ENCODE measurements at places on chromosomes 2 and 18. TPM values are rescaled to one million over a fixed set of nuclear protein-coding genes. Genes with fewer than 3 reads are reported as not detected.

- no peak for DNase-seq
- peaks cover 8% of the 10 kb centered on the region for H3K36me3 ChIP-seq
- peaks cover 26% of the 10 kb centered on the region for H3K4me1 ChIP-seq
- H3K4me3 ChIP-seq, result no peak overlapping the region
Observed at GRCh38 chr2:46041434-46041833, 255.8 kb upstream of the EPAS1 start.

- peaks cover 16% of the 10 kb centered on the region for H3K27me3 ChIP-seq
- DNase-seq, result no peak
- peak overlapping the region; percentile 61 for H3K4me3 ChIP-seq
- peaks cover 45% of the 10 kb centered on the region for H3K4me1 ChIP-seq
Observed at GRCh38 chr18:48137374-48138081, 207.1 kb upstream of the SMAD2 start.

- peaks cover 28% of the 10 kb centered on the region for H3K27me3 ChIP-seq
- peaks cover 12% of the 10 kb centered on the region for H3K4me1 ChIP-seq
- H3K27ac ChIP-seq, result no peak overlapping the region
Observed at GRCh38 chr18:79856119-79857007, 58.6 kb downstream of the KCNG2 start.

DNA sequence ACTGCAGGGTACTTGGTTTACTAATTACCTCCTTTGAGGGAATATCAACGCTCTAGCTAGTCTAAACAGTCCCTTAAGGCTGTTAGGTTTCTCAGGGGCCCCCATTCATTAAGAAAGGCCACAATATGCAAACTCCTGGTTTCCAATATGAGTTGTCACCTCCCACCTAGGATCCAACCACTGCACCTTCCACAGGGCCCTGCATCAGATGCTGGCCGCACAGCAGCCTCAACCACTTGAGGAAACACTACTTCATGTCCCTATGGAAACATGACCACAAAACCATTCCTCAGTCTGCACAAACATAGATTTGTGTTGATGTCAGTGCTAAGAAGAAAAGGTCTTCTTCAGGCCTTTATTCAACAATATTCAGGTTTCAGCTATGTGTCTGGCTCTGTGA lies 40.9 kb downstream of the STAT4 start:
- no peak overlapping the region for H3K4me3 ChIP-seq
- no peaks in the 10 kb centered on the region for H3K27me3 ChIP-seq
- DNase-seq, result no peak
- peaks cover 16% of the 10 kb centered on the region for H3K4me1 ChIP-seq
- H3K36me3 ChIP-seq, result no peaks in the 10 kb centered on the region
- peak overlapping the region; percentile 75 for H3K27ac ChIP-seq

DNA sequence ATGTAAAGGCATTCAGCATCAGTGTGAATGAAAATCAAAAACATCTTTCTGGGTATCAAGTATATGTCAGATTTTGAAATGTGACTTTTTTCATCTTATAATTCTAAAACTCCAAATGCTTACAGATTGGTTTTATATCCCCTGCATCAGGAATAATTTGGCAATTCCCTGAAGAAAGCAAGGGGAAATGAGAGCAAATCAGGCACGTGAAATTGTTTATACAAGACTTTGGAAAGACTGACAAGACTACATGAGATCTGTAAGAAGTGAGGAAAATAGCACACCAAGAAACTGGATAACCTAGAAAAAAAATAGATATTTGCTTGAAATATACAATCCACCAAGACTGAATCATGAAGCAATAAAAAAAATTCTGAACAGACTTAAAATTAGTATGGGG lies 13.8 kb downstream of the COL6A3 start:
- peaks cover 39% of the 10 kb centered on the region for H3K4me1 ChIP-seq
- DNase-seq, result no peak
- no peak overlapping the region for H3K4me3 ChIP-seq
- H3K27me3 ChIP-seq, result no peaks in the 10 kb centered on the region
- H3K27ac ChIP-seq, result no peak overlapping the region

- H3K27ac ChIP-seq, result no peak overlapping the region
- no peaks in the 10 kb centered on the region for H3K36me3 ChIP-seq
- H3K4me3 ChIP-seq, result no peak overlapping the region
Observed at GRCh38 chr2:118554616-118555015, 292.8 kb downstream of the EN1 start.

- no peak overlapping the region for H3K4me3 ChIP-seq
- H3K27me3 ChIP-seq, result peaks cover 13% of the 10 kb centered on the region
- no peak overlapping the region for H3K27ac ChIP-seq
- no peaks in the 10 kb centered on the region for H3K4me1 ChIP-seq
Observed at GRCh38 chr2:102368461-102369109, 13.0 kb downstream of the IL18R1 start.

GRCh38 chr18:60189856-60190255 lies 182.7 kb downstream of the MC4R start:
- no peaks in the 10 kb centered on the region for H3K36me3 ChIP-seq
- peaks cover 21% of the 10 kb centered on the region for H3K27me3 ChIP-seq
- H3K4me3 ChIP-seq, result no peak overlapping the region
- no peak for DNase-seq

GRCh38 chr2:46469116-46469515 lies 10.2 kb upstream of the TMEM247 start:
- H3K36me3 ChIP-seq, result peaks cover 1% of the 10 kb centered on the region
- peaks cover 2% of the 10 kb centered on the region for H3K4me1 ChIP-seq
- no peak for DNase-seq

DNA sequence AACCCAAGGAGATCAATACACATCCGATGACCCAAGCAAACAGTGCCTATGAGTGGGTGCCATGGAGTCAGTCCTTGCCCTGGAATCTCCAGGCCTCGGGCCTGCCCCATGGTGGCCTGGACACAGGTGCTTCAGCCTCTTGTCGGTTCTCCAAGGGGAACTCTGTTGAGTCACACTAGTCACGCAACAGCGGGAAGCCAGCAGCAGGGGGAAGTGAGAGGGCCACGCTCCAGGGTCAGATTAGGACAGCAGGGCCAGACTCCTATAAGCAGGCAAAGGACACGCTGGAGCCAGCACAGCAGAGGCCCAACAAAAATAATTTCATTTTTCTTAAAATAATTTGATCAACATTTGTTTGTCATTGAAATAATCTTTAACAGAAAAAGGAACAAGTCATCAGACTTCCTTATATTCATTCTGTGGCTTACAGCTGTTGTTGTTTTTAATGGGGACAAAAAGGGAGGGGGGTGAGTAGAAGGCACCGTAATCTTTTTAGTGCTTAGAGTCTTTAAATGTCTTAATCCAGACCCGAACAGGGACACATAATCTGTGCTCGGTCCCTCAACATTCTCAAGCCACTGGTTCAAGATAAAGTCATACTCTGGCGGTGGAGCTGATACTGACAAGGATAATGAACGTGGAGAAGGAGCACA lies 16.4 kb upstream of the ARMC9 start:
- H3K36me3 ChIP-seq, result peaks cover 2% of the 10 kb centered on the region
- no peak for DNase-seq
- H3K4me1 ChIP-seq, result peaks cover 46% of the 10 kb centered on the region
- peak overlapping the region; percentile 69 for H3K27ac ChIP-seq
- H3K27me3 ChIP-seq, result no peaks in the 10 kb centered on the region

- no peak overlapping the region for H3K4me3 ChIP-seq
- no peak overlapping the region for H3K27ac ChIP-seq
- no peak for DNase-seq
- no peaks in the 10 kb centered on the region for H3K36me3 ChIP-seq
Observed at GRCh38 chr18:74529811-74530583, 4.3 kb upstream of the CNDP1 start.

- no peaks in the 10 kb centered on the region for H3K36me3 ChIP-seq
- peaks cover 7% of the 10 kb centered on the region for H3K27me3 ChIP-seq
- no peak for DNase-seq
- H3K4me3 ChIP-seq, result no peak overlapping the region
Observed at GRCh38 chr2:118535818-118536212, 311.6 kb downstream of the EN1 start.

GRCh38 chr2:16124881-16125613 lies 184.7 kb downstream of the MYCN start:
- H3K36me3 ChIP-seq, result no peaks in the 10 kb centered on the region
- peaks cover 3% of the 10 kb centered on the region for H3K4me1 ChIP-seq
- no peak overlapping the region for H3K27ac ChIP-seq
- DNase-seq, result no peak

GRCh38 chr18:3411854-3412268 lies 38.1 kb upstream of the TGIF1 start:
- no peaks in the 10 kb centered on the region for H3K36me3 ChIP-seq
- no peaks in the 10 kb centered on the region for H3K27me3 ChIP-seq
- H3K27ac ChIP-seq, result no peak overlapping the region

- H3K36me3 ChIP-seq, result peaks cover 17% of the 10 kb centered on the region
- no peaks in the 10 kb centered on the region for H3K27me3 ChIP-seq
- H3K27ac ChIP-seq, result no peak overlapping the region
Observed at GRCh38 chr2:70922235-70923234, 13.2 kb upstream of the ATP6V1B1 start.

DNA sequence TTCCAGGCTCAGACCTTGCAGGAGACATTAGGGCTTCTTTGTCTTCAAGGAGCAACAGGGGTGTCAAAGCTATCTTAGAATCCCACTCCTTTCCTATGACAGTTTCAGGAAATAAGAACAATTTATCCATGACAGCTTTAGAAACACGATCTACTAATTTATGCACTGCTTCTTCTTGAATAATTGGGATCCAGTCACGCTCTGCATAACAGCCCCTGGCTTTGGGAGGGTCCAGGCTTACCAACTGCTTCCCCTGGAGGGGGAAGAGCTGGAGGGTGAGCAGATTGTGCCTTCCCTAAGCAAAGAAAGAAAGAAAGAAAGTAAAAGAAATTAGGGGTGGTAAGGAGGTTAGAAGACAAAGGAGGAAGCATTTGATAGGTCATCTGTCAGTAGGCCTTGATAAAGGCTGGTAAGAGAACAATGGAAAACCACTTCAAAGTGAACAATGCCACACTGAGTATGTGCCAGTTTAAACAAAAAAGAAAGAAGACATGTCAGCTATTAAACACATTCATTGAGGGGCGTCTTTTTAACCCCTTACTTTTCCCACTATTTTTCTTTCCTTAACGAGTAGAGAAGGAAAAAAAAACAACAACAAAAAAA lies 327.6 kb downstream of the DCC start:
- no peak for DNase-seq
- H3K27ac ChIP-seq, result no peak overlapping the region
- H3K27me3 ChIP-seq, result no peaks in the 10 kb centered on the region
- H3K4me3 ChIP-seq, result no peak overlapping the region
- no peaks in the 10 kb centered on the region for H3K4me1 ChIP-seq

DNA sequence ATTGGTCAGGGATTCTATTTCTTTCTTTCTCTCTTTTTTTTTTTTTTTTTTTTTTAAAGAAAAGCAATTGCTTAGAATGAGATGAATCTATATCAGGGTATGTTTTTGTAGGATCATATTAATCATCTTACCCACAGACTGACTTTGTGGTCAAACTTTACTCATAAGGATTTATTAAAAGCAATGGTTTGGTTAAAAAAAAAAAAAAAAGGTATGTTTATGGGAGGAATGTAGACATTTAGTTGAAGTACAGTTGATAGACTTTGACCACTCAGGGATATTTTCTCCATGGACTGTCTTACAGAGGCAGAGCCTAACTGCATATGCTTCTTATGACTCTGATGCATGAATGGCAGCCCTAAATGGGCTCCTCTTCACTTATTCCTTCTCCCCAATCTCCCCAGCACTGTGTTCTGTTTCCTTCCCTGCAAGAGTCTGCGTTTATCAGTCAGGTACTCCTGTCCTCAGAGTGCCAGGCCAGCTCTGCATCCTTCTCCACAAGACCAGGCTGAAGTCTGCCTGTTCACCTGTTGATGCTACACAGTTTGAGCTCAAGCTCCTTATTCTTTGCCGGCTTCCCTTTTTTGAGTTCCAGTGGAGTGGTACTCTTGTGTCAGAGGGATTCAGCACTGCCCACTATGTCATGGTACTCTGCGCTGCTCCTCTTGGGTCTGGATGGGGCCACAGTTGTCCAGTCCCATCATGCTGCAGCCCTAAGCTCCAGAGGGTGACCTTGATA lies 24.3 kb downstream of the CRIM1 start:
- DNase-seq, result no peak
- peaks cover 3% of the 10 kb centered on the region for H3K36me3 ChIP-seq
- no peaks in the 10 kb centered on the region for H3K27me3 ChIP-seq
- peaks cover 71% of the 10 kb centered on the region for H3K4me1 ChIP-seq

GRCh38 chr2:212495046-212495445 lies 43.6 kb downstream of the ERBB4 start:
- no peaks in the 10 kb centered on the region for H3K4me1 ChIP-seq
- H3K4me3 ChIP-seq, result no peak overlapping the region
- no peaks in the 10 kb centered on the region for H3K27me3 ChIP-seq
- H3K27ac ChIP-seq, result no peak overlapping the region

- H3K4me1 ChIP-seq, result no peaks in the 10 kb centered on the region
Observed at GRCh38 chr2:227335713-227336112, 10.7 kb downstream of the MFF start.

DNA sequence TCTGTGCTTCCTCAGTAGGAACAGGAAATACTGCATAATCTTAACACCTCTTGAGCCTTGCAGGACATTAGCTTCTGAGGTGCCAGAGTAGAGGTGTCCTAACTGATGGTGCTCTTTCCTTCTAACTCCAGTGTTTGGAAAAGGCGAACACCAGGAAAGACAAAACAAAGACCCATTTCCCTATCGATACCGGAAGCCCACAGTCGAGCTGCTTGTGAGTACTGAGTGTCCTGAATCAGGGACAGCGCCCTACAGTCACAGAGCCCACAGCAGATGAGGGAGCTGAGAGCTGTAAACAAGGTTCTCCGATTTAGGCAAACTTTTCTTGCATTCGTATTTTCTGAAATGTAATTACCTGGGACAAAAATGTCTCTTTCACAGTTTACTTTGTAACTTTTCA lies 50.7 kb downstream of the SLC14A2 start:
- H3K4me3 ChIP-seq, result no peak overlapping the region
- no peaks in the 10 kb centered on the region for H3K36me3 ChIP-seq
- DNase-seq, result no peak

DNA sequence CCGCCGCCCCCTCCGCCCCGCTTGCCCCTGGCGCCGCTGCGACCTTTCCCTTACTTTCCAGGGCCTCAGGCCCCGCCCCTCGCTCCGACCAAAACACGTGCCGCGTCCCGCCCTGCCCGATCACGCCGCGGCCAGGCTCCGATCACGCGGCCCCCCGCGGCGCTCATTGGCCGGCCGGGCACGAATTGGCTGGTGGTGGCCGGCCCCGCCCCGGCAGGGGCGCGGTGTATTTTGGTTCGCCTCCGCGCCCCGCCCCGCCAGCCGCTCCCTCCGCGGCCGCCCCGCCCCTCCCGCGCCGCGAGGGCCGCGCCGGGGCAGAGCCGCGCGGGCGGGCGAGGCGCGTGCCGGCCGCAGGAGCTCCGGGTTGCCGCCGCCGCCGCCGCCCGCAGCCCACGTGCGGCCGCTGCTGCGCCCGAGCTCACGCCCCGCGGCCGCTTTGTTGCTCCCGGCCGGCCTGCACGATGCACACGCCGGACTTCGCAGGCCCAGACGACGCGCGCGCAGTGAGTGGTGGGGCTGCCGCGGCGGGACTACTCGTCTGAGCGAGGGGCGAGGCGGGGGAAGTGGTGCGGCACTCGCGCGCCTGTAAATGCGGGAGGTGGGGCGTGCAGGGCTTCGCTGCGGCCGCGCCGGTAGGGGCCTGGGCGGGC lies at the start of gene KLF11:
TSS of gene KLF11 (plus strand) at position 295 of the 650 bp plus-strand sequence. CDS start at position 462, 167 bp downstream.
- peak within 1 kb of the TSS; percentile 83 for H3K4me3 ChIP-seq
- H3K27me3 ChIP-seq, result no peaks in the 10 kb centered on the region
- peak within 1 kb of the TSS; percentile 96 for H3K27ac ChIP-seq
- H3K36me3 ChIP-seq, result peaks cover 6% of the 10 kb centered on the region
- H3K4me1 ChIP-seq, result peaks cover 28% of the 10 kb centered on the region

The SESTD1 gene
- 101 TPM for total RNA-seq

The ETAA1 gene
- 10.2 TPM for total RNA-seq

The SPTBN1 gene
- 293 TPM for total RNA-seq

The ATAD2B gene
- total RNA-seq, result 15.8 TPM

The FBXO48 gene
- total RNA-seq, result 0.63 TPM

The DIPK1C gene
- not detected for total RNA-seq

The KIF5C gene
- total RNA-seq, result 3.8 TPM

The DYNAP gene
- total RNA-seq, result not detected

The IRS1 gene
- 12.4 TPM for total RNA-seq

The CD8A gene
- not detected for total RNA-seq

The PCARE gene
- total RNA-seq, result not detected

The CXCR1 gene
- total RNA-seq, result not detected

The GRHL1 gene
- total RNA-seq, result 0.31 TPM
